ENCODE measurements at places on chromosomes 7 and 10.

DNA sequence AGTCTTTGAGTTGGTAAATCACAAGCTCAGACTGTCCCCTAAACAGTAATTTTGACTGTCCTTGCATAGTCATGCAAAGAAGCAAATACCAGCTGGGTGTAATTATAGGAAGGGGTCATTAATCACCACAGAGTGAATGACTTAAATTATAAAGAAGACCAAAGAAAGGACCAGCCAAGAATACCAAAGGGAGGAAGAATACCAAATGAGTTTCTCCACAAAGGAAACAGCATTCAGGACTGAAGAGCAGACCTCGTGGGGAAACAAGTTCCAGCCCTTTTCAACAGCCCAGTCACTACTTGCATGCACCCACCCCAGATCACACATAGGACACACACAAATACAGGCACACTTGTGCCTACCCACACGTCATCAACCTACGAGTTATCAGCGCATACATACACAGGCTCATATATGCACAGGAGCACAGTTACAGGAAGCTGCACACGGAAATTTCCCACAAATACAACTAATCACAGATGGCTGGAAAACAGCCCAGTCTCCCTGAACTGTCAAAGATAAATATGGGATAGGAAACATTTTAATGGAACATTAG, 77.6 kb downstream of the DENND2A start:
- DNase-seq = no peak

DNA sequence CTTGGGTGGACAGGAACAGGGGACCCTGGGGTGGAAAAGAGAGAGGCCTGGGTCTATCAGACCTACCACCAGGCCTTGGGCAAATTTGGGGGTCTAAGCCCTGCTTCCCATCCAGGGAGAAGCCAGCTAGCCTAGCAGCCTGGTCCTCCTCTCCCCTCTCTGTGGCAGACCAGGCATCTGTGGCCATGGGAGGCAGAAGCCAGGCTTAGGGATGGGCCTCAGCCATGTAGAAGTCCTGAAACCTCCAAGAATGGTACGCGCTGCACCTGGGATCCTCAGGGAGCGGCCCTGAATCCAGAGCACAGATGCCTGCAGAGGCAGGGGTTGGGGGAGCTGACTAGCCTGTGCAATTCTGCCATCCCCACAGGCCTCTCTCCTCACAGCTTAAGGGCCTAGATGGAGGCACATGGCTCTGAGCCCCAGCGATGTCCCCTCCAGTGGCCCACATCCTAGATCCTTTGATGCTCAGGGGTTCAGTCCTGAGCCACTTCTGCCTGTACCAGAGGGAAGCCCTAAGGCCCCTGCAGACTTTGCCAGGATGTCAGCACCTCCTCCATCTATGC, 21.2 kb downstream of the GRID1 start:
- DNase-seq = no peak

DNA sequence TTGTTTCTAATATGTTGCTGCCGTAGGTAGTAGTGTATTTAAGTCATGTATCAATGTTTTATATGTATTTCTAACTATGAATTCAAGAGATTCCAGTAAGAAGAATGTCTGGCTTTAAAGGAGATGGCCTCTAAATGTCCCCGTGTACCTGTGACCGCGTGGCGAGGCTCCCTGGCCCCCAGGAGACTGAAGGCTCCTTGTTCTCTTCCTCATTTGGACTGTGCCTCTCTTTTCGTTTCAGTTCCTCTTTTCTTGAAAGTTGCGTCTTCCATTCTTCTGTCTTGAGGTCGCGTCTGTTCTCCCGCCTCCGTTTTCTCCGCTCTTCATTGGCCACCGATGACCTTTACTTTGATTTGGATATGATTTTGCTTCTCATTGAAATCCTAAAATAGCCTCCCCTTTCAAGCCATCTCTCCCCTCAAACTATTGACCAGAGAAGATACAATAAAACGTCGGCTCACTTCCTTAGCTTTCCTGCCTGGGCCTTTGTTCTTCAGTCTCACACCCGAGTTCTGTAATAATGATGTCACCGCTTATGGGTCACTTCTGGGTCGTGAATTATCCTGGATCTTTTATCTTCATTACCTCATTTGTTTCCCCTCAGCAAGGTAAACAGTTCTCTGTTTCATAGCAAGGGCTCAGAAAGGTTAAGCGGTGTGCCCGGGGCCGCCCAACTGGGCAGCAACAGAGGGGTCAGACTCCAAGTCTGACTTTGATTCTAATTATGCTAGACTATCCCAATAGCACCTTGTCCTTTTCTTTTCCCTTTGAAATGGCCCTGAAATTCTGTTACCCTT, 28.7 kb downstream of the WIPI2 start:
- DNase-seq = no peak

GRCh38 chr10:113121153-113121552, 171.1 kb downstream of the TCF7L2 start:
- no peak for DNase-seq

DNA sequence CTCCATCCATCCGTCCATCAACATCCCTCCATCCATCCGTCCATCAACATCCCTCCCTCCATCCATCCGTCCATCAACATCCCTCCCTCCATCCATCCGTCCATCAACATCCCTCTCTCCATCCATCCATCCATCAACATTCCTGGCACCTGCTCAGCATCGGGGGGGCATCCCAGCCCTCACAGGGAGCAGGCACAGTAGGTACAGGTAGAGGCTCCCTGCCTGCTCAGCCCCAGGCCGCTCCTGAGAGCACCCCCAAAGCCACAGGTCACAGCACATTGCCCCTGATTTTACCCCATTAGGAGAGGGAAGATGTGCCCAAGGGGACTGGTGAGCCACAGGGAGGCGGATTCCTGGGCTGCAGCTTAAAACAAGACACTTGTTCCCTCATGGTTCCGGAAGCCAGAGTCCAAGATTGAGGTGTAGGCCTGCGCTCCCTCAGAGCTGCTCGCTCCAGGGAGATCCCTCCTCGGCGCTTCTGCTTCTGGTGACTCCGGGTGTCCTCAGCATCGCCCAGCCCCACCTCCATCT, 21.1 kb upstream of the CFAP46 start:
- DNase-seq = no peak

DNA sequence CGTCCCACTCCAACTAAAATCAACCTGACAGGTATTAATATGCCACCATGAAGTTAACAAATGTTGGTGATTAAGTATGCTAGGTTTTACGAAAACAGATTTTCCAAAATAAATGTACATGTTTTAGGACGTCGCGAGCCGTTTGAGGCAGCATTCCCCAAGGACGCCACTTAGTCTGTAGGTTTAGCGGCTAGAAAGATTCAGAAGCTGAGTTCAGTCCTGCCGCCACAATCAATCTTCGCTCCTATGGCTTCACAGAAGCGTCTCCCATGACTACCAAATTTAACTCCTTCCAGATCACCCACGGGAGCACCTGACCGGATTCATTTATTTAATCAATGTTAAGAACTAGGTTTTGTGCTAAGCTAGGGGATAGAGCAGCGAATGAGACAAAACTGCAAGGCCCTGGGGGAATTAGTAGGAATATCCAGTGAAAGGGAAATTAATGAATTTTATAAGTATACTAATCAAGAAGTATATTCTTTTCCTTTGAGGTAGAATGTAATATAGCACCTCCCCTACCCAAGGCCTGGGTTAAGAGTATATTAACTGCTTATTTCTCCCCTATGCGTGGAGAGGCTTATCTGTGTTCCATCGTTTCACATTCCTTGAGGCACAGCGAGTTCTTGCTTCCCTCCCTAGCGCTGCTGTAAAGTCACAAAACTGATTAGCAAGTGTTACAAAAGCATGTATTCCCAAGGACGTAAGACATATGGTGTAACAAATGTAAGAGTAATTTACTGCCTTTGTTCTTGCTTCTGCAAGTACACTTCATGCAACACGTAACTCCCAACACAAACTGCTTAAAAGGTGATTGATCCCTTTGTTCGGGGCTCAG, 994 bp upstream of the CYP51A1 start:
- DNase-seq = peak; percentile 64

- DNase-seq = no peak
Observed at GRCh38 chr7:18770154-18770811, 274.7 kb downstream of the HDAC9 start.

DNA sequence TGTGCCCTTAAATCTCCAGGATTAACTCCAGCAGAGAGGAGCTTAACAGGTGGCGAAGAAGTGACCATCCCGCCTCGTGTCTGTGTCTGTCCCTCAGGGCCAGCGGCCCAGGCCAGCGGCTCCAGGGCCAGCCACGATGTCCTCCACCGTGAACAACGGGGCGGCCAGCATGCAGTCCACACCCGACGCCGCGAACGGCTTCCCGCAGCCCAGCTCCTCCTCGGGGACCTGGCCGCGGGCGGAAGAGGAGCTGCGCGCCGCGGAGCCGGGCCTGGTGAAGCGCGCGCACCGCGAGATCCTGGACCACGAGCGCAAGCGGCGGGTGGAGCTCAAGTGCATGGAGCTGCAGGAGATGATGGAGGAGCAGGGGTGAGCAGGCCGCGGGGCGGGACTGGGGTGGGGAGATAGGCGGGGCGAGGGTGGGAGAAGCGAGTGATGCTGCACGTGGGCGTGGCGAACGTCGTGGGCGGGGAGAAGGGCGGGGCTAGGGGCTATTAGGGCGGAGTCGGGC, 33.3 kb downstream of the SRRM3 start:
- DNase-seq = no peak

All from RKO (cell line).